Naive thymus-derived CD4-positive, alpha-beta T cell (primary cell): ENCODE measurements at places on chromosomes 7 and 10. TPM values are rescaled to one million over a fixed set of nuclear protein-coding genes. Genes with fewer than 3 reads are reported as not detected.

DNA sequence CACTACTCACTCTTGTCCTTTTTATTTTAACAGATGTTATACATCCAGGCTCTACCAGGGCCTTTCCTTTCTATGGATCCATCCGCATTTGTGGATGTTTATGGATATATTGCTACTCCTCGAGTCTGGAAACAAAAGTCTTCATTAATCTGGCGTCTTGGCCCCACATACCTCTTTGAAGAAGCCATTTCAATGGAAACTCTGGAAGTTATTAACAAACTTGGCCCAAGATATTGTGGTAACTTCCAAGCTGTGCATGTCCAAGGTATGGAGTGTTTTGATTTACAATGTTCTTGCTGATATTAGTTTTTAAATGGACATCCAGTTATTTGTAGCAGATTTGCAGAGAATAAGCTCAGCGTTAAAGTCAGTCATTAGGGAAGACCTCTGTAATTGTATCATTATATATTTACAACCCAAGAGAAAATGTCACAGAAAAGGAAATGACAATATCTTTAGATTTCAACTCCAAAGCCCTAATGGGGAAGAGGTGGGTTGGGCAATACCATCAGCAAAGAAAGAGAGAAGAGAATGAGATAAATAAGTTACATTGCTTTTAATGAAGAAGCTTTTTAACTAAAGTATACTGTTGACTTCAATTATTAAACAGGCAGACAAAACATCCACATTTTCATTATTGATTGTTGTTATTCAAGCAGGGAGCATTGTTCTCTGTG is 102.1 kb downstream of the WDFY4 start:
- DNase-seq, result no peak

DNA sequence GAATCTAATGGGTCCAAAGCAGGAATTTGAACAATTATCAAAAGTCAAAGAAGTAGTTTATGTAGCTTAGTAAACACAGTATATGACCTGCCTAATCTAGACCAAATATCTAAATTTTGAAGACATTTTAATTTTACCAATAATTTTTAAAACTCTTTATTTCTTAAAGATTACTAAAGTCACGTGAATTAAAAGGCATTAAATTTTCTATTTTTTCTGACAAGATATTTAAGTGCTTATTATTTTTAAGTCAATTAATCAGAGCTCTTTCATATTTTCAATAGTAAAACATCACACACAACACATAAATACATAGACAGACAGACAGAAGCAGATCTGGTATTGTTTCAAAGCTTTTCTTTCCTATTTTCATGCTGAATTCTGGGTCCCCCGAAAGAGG is 89.5 kb downstream of the ZNF467 start:
- no peak for DNase-seq

GRCh38 chr10:82738592-82738991 is 863.6 kb downstream of the NRG3 start:
- no peak for DNase-seq

DNA sequence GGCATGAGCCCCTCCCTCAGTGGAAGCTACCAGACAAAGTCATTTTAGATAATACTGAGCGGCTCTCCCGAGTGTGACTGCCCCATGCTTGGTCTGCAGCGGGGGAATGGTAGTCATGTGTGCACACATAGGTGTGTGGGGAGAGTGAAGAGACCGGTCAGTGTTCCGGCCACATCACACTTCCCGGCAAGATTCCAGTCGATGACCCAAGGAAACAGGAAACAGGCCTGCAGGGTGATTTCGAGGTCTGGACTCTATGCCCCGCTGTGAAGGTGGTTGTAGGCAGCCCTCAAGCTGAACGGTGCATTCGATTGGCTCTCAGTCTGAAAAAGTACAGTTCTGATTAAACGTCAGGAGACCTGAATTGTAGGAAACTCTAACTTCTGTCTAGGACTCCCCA is 73.2 kb downstream of the SYPL1 start:
- DNase-seq, result no peak

GRCh38 chr7:12970626-12971025 is 283.2 kb downstream of the ARL4A start:
- no peak for DNase-seq

The CADPS2 gene
- not detected for total RNA-seq

DNA sequence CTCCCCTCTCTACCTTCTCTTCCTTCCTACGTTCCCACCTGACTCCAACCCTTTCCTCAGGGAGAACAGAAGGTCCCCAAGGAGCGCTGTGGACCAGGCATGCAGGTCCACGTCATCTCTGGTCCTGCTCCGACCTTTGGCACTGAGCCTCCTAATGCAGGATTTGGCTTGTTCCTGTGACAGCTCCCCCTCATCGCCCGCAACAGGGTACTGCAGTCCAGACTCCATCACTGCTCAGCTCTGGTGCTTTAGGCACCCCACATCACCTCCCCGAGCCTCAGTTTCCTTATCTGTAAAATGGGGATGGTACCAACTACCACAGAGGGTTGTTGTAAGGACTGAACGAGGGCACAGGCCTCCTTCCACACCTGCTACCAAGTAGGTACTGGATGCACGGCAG is 54.6 kb downstream of the FHIP2A start:
- no peak for DNase-seq

DNA sequence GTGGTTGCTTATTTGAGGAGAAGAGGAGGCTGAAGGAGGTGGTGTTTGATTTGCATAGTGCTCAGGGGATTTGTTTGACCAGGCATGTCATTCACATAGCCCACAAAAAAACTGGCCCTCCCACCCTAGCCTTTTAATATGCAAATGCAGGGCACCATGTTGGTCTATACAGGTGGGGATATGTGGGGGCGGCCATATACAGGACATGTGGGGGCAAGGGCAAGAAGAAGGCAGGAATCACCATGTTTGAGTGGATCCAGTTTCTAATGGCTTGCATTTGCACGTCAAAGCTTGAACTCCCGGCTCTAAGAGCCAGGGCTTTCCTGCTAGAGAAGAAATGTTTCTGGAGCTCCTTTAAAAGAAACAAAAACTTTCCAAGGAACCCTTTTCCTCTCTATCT is 541.0 kb downstream of the ZWINT start:
- no peak for DNase-seq

- DNase-seq, result peak; percentile 1
Measured at GRCh38 chr10:2978111-2978510, 89.2 kb upstream of the PFKP start.

The NRCAM gene
- total RNA-seq, result 13.6 TPM

- no peak for DNase-seq
Measured at GRCh38 chr7:93723424-93724124, 149.1 kb upstream of the CALCR start.
